ENCODE measurements at places on chromosomes 2 and 18.
A peak's percentile ranks its signal among the peaks of the same experiment; 100 is the strongest.

- no peak for DNase-seq
Measured at GRCh38 chr2:196112418-196113034, 43.9 kb upstream of the DNAH7 start.

GRCh38 chr2:20225294-20226151 is 593 bp upstream of the SDC1 start:
- peak; percentile 81 for DNase-seq

GRCh38 chr2:119702918-119703401 is 24.0 kb downstream of the TMEM177 start:
- DNase-seq, result peak; percentile 73

DNA sequence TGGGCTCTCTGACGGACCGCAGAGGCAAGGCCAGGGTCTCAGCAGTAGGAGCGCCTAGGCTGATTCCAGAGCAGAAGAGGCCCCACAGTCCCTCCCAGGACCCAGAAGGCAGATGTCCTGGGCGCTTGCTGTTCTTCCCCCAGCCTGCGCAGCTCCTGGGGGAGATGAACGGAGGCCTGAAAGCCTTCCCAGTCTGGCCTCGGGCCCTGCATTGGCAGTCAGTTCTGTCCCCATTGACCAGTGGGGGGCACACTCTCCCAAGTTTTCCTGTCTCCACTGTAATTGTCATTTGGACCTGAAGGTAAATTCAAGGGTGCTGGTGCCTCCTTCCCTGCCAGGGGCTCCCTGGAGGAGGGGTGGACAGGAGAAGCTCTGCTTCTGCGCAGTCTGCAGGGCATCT is 345.7 kb downstream of the CYP26B1 start:
- no peak for DNase-seq

DNA sequence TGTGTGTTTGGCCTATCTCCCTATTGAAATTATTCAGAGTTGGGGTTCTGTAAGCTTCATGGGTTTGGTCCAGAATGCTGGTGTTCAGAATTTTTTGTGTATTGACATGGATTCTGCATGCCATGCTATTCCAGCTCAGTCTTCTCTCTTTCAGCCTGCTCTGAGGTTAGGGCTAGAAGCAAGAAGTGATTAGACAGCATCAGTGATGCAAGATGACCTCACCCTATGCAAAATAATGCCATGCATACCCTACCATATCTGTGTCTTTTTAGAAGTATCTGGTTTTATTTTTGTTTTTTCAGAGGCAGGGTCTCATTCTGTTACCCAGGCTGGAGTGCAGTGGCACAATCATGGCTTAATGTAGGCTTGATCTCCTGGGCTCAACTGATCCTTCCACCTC is 175.6 kb upstream of the SKOR2 start:
- no peak for DNase-seq

- no peak for DNase-seq
Measured at GRCh38 chr18:44258086-44258485, 422.6 kb upstream of the SETBP1 start.

GRCh38 chr2:15253247-15253646 is 307.9 kb downstream of the NBAS start:
- no peak for DNase-seq

DNA sequence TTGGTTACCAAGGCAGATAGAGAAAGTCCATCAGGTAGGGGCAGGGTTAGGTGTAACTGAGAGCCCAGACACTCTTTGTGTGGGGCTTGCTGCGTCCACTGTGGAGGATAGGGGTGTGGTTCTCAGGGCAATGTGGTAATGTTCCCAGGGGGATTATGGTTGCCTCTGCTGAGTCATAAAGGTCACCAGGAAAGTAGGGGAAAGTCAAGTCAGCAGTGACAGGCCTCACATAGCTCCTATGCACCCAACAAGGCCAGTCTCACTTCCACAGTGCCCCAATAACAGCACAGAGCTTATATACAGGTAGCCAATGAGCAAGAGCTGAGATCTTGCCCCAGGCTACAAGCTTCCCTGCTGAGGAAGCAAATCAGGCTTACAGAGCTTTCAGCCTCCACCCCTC is 1438.0 kb upstream of the ZEB2 start:
- DNase-seq, result no peak

- DNase-seq, result no peak
Measured at GRCh38 chr2:109277406-109277805, 148.4 kb downstream of the SH3RF3 start.

DNA sequence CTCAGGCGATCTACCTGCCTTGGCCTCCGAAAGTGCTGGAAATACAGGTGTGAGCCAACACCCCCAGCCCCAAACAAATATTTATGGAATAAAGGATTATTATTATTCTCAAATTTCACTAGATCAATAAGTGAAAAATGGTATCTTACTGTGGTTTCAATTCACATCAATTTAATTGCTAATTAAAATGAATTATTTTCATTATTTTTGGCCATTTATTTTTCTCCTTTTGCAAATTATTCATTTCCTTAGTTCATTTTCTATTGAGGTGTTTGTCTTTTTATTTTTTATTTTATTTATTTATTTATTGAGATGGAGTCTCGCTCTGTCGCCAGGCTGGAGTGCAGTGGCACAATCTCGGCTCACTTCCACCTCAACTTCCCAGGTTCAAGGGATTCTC is 11.9 kb upstream of the HS6ST1 start:
- no peak for DNase-seq

- no peak for DNase-seq
Measured at GRCh38 chr2:239302083-239302807, 98.6 kb downstream of the HDAC4 start.

- no peak for DNase-seq
Measured at GRCh38 chr2:20303966-20304365, 46.7 kb downstream of the PUM2 start.

GRCh38 chr2:95345081-95345562 is 48.0 kb downstream of the KCNIP3 start:
- no peak for DNase-seq

DNA sequence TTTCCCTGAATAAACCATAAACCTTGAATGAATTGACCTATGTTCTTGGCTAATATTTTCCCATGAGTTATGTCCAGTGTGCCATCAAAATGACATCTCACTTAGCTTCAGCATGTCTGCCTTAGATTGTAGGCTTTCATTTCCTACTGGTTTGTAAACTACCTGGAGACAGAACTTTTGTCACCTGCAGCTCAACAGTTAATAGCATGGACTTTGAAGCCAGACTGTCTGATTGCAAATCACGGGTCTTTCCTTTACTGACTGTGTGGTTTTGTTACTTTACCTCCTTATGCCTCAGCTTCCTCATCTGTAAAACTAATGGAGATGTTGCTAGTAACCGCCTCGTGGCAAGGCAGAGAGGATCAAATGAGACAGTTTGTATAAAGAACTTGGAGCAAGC is 187.1 kb downstream of the SUCLG1 start:
- no peak for DNase-seq

DNA sequence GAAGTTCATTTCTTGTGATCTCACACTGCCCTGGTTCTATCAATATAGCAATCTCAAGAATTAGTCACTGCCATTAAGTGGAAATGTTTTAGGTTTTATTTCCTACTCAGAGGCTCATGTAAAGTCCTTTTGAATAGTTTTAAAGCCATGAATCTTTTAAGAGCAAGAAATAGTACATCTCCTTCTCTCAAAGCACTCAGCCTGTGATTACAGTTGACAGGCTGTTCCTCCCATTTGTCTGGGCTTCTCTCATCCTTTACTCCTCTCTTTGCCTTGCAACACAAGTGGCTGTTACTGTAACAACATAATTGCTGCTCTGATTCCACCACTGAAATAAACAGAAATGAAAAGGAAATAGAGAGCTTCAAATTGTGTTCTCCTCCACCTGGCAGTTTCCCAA is 18.4 kb downstream of the GRP start:
- DNase-seq, result no peak

DNA sequence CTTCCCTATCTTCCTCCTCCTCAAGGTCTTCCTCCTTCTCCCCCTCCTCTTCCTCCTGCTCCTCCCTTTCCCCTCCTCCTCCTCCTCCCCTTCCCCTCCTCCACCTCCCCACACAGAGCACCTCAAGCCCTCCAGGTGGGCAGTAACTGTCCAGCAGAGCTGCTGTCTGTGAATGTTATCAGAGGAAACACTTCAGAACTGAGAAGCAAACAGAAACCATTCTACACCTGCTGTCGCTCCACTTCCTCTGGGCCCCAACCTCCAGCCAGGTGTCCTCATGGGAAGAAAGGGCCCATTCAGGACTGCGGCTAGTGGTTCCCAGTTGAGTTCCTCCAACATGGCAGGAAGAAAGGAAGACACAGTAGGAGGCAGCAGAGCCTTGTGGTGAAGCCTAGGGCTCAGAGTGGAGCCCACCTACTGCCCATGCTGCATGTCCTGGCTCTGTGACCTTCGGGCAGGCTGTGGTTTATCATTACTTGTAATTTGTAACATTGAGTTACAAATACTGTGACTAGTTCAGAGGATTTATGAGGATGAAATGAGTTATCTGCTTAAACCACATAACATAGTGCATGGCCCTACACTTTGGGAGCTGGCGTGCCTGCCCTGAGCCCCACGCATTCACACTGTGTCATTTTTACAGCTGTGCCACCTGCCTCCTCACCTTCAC is 165.9 kb upstream of the ID2 start:
- DNase-seq, result peak; percentile 38

DNA sequence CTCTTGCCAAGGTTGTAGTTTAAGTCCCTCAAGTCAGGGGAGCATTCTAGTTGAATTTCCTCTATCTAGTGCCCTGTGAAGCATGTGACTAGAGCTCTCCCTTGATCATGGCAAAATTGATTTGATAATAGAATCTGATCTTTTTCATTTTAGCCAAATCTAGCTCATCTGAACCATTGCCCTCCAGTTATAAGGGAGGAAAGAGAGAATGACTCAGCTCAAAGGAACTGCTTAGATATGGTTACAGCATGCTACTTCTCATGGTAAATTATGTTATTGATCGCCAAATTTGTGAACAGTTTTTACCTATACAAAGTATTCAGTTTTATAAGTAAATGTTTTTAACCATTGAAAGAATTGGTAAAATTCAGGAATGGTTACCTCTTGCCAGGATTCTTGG is 100.8 kb downstream of the GPR39 start:
- no peak for DNase-seq

- no peak for DNase-seq
Measured at GRCh38 chr18:50830544-50830943, 10.7 kb upstream of the MRO start.

- DNase-seq, result no peak
Measured at GRCh38 chr2:47767497-47767844, 15.5 kb upstream of the MSH6 start.
